ENCODE measurements at places on chromosomes 2 and 18.

- DNase-seq: no peak
Measured at GRCh38 chr2:74951211-74951754, 7.2 kb upstream of the POLE4 start.

GRCh38 chr18:72783530-72783929, 84.3 kb downstream of the NETO1 start:
- DNase-seq: no peak

DNA sequence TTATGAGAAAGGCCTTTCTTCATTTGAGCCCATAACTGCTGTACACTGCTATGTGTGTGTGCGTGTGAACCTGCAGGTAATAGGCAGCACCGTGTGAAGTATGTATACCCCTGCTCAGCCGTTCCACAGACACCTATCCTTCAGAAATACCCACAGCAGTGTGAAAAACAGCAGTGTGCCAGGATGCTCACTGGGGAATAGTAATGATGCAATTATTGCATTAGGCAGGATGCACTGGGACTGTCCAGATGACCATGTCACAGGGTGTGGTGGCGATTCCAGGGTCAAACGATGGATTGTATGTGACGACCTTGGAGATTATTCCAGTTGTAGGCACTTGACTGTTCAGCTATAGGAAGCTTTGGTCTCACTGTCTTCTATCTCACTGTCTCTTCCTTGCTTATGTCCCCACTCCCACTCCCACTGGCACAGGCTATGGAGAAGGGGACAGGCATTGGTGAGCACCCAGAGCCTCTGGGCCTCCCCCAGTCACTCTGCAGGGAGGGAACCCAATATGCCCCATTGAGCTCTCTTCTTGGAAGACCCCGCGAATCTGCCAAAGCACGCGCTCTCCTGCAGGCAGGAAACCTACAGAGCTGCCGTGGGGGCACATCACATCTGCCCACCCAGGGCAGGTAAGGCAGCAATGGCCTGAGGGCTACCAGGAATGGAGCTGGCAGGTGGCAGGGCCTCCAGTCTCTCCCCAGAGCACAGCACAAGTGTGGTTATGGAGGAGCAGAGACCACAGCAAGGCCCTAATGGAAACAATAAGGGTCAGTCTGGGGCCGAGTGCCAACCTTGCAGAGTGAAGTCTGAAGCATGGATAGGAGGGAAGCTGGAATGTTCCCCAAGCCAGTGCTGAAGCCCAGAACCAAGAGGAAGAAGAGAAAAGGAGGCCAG, 518.9 kb upstream of the RAB6C start:
- DNase-seq: no peak

- no peak for DNase-seq
Measured at GRCh38 chr2:233111427-233111826, 51.3 kb downstream of the INPP5D start.

GRCh38 chr2:205770577-205770976, 88.3 kb downstream of the NRP2 start:
- no peak for DNase-seq

GRCh38 chr2:206890179-206890578, 49.1 kb upstream of the CPO start:
- DNase-seq: no peak

DNA sequence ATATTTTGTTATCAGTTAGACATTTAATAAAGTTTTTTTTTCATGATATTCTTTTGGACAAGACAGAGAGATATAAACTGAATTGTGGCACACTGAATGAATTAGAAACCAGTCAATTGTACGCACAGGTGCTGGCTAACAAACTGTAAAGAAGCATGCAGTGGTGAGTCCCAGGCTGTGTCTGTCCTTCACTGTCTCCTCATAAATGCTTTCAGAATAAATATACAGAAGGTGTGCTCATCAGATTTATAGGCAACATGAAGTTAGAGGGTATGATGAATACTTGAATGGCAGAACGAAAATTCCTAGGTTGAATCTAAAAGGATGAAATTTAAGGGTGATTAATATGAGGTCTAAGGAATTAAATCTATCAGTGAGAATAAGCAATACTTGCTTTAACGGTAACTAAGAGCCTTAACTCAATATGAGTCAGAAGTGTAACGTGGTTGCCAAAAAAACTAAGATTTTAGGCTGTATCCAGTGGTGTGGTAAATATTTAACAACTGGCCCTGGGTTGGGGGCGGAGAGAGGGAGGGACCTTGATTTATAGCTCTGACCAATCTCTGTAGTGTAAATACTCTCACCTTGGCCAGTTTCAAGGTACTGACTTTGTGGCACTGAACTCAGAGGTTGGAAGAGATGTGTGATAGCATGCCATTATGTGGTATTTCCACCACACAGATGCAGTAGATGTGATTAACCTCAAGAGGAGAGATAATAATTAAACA, 41.9 kb upstream of the AAK1 start:
- no peak for DNase-seq

DNA sequence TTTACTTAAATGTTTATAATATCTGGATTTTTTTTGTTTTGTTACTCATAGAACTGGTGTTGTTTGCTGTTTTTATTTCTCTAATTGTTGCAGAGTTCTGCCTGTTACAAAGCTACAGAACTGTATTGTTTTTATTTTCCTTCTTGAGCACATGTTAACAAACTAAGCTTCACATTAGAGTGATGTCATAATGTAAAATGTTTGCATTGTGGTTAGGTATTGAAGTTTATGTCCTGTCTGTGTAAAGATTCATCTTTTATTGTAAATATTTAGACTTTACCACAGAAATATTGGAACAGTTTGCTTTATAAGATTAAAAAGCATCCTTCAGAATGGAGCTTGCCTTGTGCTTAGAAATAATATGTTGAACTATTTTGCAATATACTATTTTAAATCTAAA, 67.7 kb downstream of the CLIP4 start:
- DNase-seq: no peak
